ENCODE measurements at places on chromosomes 5 and 9.
A peak's percentile ranks its signal among the peaks of the same experiment; 100 is the strongest.

DNA sequence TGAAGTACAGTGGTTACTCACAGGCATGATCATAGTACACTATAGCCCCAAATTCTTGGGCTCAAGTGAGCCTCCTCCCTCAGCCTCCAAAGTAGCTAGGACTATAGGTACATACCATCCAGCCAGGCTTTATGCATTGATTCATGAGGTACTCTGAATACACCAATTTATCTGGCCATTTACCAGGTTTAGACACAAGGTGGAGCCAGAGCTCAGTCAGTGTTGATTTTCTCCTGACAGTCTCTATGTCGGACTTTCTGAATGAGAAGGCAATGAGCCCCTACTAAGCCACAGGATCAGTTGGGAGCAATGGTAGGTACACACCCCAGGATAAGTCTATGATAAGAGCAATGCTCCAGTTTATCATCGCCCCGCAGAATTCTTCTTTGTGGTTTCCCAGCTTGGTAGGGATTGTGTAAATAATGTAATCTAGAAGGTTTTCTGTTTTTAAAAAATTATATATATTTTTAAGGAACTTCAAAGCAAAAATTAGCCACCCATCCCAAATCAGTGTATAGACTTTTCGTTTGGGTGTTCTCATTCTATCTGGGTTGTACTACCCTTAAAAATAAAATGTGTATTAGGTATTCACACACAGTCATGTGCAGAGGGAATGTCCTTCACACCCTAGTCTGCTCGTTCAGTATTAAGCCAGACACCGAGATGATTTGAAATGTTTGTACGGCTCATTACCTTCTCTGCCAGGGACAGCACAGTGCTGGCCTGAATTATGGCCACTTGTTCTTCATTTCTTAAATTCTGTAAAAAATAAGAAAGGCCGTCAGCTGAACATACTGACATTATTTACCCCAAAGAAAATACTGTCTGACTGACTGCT, 118.4 kb upstream of the DPYSL3 start:
- peak; percentile 37 for DNase-seq

DNA sequence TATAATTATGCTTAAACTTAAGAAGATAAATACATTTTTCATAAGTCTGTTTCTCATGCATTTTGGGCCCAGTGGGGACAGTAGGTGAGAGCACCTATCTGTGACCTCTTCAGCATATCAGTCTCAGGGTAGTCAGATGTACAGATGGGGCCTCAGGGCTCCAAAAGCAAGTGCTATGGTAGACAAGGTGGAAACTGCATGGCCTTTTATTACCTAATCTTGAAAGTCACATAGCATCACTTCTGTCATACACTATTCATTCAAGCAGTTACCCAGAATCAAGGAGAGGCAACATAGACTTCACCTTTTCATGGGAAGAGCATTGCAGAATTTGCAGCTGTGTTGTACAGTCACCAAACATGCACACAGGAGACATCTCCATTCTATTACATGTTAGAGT, 94.8 kb downstream of the SV2C start:
- no peak for DNase-seq

DNA sequence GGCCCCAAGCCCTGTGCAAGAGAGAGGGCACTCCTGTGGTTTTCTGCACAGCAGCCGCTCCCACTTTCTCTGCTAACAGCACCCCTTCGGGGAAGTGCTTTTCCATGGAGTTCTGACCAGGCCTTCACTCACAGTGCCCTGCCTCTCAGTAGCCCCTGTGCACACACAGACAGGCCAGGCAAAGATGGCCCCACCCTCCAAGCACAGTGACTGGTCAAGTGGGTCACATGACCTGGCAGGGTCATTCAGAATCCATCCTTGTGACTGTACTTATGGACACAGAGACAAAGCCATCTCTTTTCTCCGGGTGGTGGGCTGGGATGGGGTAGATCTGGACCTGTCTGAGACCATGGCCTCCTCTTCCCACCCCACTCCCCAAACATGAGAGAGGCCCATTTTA, 82.5 kb downstream of the PSD2 start:
- DNase-seq, result no peak

GRCh38 chr9:133892193-133892920, 99.8 kb downstream of the VAV2 start:
- DNase-seq, result no peak

DNA sequence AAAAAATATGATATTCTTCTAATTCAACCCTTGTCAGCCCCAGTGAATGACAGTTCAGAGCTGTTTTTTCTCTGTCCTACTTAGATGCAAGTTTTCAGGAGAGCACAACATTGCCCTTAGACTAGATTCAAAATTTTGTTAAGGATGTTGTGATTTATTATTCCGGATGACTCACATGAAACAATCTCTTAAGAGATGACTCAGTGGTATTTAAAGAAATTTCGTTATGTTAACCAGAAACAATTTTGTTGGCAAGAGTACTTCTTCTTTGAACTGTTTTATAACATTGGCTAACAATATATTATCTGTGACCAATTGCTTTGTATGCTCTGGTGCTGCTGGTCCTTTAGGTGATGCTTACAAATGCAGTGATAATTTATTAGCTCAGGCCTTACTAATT, 132.0 kb downstream of the IZUMO3 start:
- no peak for DNase-seq

- no peak for DNase-seq
Measured at GRCh38 chr5:14187660-14188059, 44.5 kb downstream of the TRIO start.

DNA sequence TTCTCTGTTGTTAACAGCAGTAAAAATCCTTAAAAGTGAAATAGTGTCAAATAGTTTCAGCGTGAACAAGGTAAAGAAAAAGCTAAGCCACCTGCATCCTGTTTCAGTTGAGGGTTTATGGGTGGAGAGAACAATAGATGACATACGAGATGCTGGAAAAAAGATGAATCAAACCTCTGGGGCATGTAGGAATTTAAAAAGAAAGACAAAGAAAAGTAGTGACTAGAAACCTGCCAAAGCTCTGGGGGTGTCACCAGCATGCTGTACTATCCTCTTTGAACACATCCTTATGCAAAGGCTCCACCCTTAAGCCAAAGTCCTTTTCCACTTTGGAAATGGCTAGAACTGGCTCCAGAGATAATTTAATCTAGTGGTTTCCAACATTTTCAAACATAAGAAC, 22.2 kb downstream of the SCAI start:
- no peak for DNase-seq

GRCh38 chr5:113800686-113801085, 287.2 kb downstream of the YTHDC2 start:
- no peak for DNase-seq

DNA sequence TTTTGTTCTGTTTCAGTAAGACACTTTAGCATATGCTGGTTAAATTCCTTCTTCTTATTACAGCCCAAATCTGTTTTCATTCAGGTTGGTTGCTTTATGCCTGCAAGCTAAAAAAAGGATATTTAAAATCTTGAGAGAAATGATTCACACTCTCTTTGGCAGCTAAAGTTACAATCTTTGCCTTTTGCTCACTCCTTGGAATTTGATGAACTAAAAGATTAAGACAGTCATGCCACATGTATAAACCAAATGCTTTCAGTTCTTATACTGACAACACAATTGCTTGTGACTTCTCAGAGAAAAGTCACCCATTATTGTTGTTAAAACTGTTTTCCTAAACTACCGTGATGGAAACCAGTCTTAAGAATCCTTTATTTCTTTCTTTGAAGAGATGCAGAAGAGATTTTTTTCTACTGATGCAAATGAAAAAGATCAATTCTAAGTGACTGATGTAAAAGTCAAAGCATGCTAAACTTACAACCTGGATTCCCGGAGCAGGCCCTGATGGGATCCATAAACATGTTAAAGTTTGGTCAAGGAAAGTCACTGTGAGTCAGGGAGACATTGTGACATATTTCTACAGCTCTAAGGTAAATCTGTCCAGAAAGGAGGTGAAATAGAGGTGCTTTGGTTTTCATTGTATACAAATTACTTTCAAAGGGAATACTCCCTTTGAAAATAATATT, 144.2 kb upstream of the CDH10 start:
- DNase-seq, result no peak

DNA sequence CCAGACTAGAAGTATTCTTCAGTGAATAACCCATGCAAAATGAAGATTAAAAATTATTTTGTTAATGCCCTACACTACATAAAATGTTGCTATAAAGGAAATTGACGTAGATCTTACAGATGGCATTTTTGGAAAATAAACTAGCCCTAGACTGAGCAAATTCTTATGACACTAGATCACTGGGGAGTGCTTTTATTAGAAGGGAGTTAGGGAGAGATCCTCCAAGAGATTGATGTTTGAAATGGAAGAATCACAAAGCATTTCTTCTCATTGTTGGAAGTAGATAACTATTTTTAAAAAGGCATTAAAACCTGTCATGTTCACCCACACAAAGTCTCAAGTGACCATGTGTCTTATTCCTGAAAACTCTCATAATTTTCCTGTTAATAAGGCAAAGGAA, 351.1 kb upstream of the TLE4 start:
- no peak for DNase-seq

DNA sequence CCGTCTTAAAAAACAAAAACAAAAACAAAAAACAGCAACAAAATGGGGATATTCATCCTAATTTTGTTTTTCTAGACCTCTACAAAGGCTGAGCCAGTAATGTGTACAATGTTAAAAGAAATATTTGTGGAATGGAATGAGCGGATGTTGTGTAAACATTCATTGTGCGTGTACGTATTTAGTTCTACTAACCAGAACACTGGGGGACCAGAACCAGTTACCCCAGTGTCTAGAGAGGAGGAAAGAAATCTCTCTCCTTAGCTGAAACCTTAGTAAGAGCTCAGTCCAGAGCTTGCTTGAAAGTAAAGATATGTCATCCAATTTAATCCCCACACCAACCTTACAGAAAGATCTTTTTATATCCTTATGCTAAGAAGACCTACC, 106.7 kb upstream of the CPEB4 start:
- DNase-seq, result no peak

GRCh38 chr9:98101416-98101815, 17.6 kb downstream of the TRIM14 start:
- DNase-seq, result no peak

DNA sequence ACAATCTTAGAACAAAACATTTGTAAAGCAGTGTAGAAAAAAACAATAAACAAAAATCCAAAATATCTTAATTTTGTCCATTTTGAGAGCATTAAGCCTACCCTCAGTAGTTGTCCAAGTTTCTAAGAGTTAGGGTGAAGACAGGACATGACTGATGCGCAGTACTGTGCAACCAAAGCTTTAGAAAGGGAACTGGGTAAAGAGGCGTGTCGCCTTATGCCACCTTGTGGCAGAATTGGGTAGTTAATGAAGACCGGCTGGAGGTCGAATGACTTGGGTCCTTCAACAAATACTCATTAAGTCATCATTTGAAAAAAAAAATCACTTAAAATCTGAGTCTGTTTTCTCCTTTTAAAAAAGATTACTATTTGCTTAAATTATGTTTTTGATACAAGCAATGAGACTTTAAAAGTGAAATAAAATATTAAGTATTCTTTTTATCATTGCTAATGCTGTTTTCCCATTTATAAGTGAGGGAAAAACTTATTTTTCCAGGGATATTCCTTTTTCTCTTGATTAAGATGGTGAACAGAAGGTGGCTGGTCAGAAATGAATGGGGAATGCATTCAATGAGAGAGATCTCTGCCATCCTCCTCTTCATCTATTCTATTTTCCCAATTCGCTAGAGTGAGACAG, 3.5 kb upstream of the RNF20 start:
- DNase-seq, result peak; percentile 72

DNA sequence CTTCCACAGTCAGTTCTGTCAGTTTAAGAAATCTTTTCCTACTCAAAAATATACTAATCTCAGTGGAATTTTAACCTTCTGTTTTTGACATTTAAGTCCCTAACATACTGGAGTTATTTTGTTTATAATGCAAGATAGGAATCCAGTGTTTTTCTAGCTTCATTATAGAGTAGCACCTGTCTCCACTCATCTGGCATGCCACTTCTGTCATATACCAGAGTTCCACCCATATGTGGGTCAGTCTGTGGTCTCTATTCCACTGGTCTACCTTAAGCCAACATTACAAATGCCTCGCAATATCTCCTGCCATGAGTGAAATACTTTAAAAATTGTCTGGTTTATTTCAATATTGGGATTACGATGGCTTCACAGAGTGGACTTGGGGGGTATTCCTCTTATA, 42.9 kb downstream of the RNF145 start:
- DNase-seq, result no peak
